Activated T-helper 17 cell treated with anti-CD3 and anti-CD28 coated beads, Interleukin-2, amount 50 U/mL, for 72 hours (primary cell): ENCODE measurements at places on chromosomes 4 and X.
A peak's percentile ranks its signal among the peaks of the same experiment; 100 is the strongest.

DNA sequence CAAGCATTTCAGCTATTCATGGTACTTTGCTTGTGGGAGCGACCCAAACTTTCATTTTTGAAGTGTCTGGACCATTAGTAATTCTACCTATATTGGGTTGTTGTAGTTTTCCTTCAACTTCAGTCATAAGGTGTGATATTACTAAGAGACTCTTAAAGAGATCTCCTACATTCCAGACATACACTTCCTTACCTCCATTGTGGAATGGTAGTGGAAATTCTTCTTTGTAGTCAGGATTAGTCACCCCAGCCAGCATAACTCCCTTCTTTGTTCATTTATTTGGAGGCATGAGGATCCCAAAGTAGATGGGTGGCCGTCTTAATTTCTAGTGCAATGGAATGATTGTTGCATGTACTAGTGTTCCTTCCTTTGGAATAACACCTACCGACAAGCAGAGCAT, 991.4 kb downstream of the ARAP2 start:
- H3K4me3 ChIP-seq = no peak overlapping the region
- no peaks in the 10 kb centered on the region for H3K27me3 ChIP-seq
- ATAC-seq = no peak
- H3K27ac ChIP-seq = no peak overlapping the region

GRCh38 chrX:66163849-66164411, at the start of gene HEPH:
HEPH (plus strand) TSS chrX:66164247; CDS start chrX:66170571, 6,324 bp downstream.
- H3K4me3 ChIP-seq = no peak within 1 kb of the TSS
- no peaks in the 10 kb centered on the region for H3K27me3 ChIP-seq

DNA sequence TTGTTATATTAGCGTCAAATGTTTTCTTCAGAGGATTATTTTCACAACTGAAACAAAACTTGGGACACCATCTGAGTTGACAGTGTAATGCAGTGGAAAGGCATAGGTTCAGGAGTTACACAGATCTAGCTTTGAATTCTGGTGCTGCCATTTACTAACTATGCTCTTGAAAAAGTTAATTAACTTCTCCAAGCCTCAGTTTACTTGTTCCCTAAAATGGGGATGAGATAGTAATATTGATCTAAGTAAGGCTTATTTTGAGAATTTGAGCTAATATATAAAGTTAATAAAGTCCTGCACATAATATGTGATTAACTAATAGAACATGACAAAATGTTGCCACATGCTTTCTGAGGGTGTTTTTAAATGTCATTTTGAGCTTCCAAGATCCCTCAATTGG, 112.6 kb downstream of the FRAS1 start:
- H3K4me1 ChIP-seq = no peaks in the 10 kb centered on the region
- no peak overlapping the region for H3K4me3 ChIP-seq
- no peak overlapping the region for H3K27ac ChIP-seq
- H3K27me3 ChIP-seq = peaks cover 10% of the 10 kb centered on the region
- ATAC-seq = no peak

DNA sequence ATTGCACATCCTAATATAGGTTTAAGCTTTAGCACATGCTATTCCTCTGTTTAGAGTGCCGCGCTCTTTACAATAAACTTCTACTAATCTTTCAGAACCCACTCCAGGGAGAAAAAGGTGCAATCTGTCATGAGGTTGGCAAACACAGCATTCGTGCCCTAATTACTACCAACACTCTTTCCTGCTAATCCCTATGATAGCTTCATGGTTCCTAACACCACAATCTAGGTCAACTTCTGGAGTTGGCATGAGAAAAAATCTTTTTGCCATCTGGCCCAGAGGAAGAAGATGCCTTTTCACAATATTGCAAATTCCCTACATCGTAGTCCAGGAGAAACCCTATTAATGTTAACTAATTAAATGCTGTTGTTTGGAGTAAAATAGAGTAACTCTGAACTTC, 39.6 kb downstream of the TMA16 start:
- no peak for ATAC-seq
- H3K36me3 ChIP-seq = peaks cover 41% of the 10 kb centered on the region
- no peak overlapping the region for H3K27ac ChIP-seq
- H3K4me3 ChIP-seq = no peak overlapping the region
- H3K27me3 ChIP-seq = no peaks in the 10 kb centered on the region

DNA sequence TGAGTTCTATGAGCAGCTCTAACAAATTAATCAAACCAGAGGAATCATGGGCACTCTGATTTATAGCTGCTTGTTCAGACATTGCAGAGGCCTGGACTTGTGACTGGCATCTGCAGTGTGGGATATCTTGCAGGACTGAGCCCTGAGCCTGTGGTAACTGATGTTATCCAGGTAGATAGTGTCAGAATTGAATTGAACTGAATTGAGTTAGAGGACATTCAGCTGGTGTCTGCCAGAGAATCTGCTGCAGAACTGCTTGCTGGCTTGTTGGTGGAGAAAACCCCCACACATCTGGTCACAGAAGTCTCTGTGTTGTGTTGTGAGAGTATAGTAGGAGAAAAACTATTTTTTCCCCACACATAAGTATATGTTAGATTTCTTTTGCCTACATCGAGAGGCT, 42.2 kb downstream of the SMIM20 start:
- H3K4me3 ChIP-seq = no peak overlapping the region
- no peaks in the 10 kb centered on the region for H3K36me3 ChIP-seq
- ATAC-seq = no peak
- no peaks in the 10 kb centered on the region for H3K27me3 ChIP-seq
- peaks cover 6% of the 10 kb centered on the region for H3K4me1 ChIP-seq

DNA sequence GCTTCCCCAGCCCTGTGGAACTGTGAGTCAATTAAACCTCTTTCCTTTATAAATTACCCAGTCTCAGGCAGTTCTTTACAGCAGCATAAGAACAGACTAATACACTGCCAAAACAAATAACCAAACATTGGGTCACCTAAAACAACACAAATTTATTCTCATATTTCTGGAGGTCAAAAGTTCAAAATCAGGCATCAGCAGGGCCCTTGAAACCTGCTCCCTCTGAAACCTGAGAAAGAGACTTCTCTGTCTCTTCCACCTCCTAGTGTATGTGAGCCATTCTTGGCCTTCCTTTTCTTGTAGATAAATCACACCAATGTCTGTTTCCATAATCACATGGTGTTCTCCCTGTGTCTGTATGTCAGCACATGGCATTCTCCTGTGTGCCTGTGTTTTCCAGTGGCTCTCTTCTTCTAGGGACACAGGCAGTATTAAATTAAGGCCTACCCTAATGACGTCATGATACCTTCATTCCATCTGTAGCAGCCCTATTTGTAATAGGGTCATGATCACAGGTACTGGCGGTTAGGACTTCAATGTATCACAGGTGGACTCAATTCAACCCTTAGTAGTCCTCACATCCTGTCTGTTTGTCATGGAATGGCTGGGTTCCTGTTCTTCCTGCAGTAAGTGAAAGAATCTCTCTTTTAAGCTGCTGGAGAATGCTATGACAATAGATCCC, 147.3 kb upstream of the CLNK start:
- peaks cover 4% of the 10 kb centered on the region for H3K27me3 ChIP-seq
- H3K4me3 ChIP-seq = no peak overlapping the region
- ATAC-seq = no peak
- H3K36me3 ChIP-seq = no peaks in the 10 kb centered on the region
- no peaks in the 10 kb centered on the region for H3K4me1 ChIP-seq

GRCh38 chrX:133916984-133917722, 68.2 kb downstream of the GPC3 start:
- no peak overlapping the region for H3K27ac ChIP-seq
- peak; percentile 29 for ATAC-seq
- no peaks in the 10 kb centered on the region for H3K27me3 ChIP-seq
- H3K4me1 ChIP-seq = peaks cover 4% of the 10 kb centered on the region
- H3K36me3 ChIP-seq = no peaks in the 10 kb centered on the region

- peak; percentile 44 for ATAC-seq
- H3K4me1 ChIP-seq = peaks cover 12% of the 10 kb centered on the region
- peak overlapping the region; percentile 10 for H3K4me3 ChIP-seq
- no peaks in the 10 kb centered on the region for H3K27me3 ChIP-seq
- no peaks in the 10 kb centered on the region for H3K36me3 ChIP-seq
- H3K27ac ChIP-seq = peak overlapping the region; percentile 83
These were observed 5.0 kb downstream of the UVSSA start for GRCh38 chr4:1351854-1352566.

GRCh38 chr4:82733636-82734035, 65.0 kb downstream of the SCD5 start:
- H3K27me3 ChIP-seq = peaks cover 14% of the 10 kb centered on the region
- H3K4me1 ChIP-seq = no peaks in the 10 kb centered on the region
- peak; percentile 90 for ATAC-seq
- H3K27ac ChIP-seq = no peak overlapping the region
